NCI-H1092 (cell line): ENCODE measurements at places on chromosomes 7 and 10.

DNA sequence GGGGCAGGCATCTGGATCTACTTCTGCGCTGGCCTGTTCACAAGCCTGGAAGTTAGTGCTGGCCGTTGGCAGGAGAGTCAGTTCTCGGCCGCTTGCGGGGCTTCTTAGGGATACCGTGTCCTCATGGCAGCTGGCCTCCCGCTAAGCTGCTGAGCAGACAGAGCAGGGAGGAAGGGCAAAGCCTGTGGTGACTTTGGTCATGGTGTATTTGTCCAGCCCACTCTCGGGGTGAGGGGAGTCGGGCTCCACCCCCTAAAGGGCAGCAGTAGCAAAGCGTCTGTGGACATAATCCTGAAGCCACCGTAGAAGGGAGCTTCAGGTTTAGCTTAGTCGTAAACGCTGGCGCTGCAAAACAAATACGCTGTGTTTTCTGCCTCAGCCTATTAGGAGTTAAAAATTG lies 12.2 kb downstream of the UBE3C start:
- DNase-seq = no peak

DNA sequence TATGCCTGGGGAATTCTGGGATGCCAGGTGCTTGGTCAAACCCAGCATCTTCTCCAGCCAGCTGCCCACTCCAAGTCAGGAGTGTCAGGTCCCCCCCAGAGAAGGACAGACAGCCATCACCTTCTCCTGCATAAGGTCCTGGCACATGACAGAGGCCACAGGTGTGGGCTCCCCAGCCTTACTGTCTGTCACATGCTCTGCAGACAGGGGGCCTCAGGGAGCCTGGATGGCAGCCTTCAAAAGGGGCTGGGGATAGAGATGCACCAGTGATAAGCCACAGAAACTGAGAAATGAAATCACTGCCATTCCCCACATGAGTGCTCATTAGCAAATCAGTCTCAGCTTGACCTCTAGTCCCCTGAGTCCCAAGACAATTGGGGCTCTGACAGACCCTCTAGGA lies 72.9 kb downstream of the PLXNA4 start:
- DNase-seq = no peak

- DNase-seq = no peak
Observed at GRCh38 chr10:100734295-100735086, 10.9 kb upstream of the PAX2 start.

GRCh38 chr10:113692271-113692670 lies 12.6 kb downstream of the CASP7 start:
- DNase-seq = no peak

DNA sequence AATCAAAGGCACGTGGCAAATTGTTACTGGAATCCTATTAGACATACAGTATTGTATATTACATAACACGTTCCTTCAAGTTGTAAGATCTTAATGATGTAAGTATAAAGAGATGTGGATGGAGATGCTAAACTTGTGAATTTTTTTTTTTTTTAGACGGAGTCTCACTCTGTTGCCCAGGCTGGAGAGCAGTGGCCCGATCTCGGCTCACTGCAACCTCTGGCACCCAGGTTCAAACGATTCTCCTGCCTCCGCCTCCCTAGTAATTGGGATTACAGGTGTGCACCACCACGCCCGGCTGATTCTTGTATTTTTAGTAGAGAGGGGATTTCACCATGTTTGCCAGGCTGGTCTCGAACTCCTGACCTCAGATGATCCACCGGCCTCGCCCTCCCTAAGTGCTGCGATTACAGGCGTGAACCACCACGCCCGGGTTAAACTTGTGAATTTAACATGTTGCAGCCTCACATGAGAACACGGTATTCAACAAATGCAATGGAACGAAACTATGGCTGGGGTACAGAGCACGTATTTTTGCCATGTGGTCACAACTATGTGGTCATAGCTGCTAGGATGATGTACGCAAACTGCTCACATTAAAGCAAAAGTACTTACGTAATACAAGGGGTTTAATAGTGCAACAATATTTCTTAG lies 818 bp upstream of the SUPV3L1 start:
- peak; percentile 13 for DNase-seq

DNA sequence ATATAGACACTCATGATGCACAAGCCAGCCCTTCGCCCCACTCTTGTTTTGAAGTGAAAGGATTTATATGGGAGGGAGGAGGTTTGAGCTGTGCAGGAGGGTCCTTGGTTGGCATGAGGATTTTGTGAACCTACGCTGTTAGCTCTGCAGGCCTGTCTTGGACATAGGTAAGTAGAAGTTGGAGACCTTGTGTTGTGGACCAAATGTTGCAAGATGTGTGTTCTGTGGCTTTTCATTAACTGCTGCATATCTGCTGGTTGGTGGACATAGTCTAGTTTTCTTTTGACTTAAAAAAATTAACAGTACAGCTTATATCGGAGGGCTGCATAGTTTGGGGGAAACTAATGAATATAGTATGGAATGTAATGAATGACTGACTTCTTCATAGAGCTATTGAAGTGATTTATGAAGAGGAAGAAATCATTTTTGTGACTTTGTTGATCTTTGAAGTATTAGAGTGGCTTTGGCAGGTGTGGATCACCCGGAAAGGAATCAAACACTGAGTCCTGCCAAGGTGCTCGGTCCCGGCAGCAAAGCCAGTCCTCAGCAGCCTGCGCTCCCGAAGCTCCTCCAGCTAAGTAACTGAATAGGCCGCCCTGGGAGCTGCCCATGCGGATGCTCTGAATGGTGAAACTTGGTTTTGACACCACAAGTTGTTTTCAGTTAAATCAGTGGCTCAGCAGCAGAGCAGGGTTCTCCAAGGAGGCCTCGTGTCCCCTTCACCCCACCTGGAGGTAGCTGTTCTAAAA lies 3.2 kb downstream of the MGMT start:
- DNase-seq = no peak

DNA sequence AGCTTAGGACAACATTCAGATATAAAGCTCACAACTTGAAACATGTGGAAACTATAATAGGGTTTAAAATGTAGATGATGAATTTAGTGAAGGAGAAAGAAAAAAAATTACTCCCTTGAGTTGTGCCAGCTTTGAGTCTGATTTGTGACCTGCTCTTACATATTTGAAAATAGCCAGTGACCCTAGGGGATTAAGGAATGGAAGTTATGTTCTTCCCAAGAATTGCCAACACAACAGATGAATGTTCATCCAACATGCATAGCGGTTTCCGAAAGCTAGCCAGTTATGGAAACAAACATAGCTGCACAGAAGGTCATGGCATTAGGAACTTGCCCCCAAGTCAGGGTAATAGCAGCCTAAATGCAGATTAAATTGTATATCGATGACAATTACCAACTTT lies 10.8 kb downstream of the TMEM196 start:
- DNase-seq = no peak

- no peak for DNase-seq
Observed at GRCh38 chr7:47605816-47606575, 24.1 kb upstream of the TNS3 start.

- DNase-seq = no peak
Observed at GRCh38 chr10:944034-944831, 12.7 kb upstream of the LARP4B start.

GRCh38 chr7:20708896-20709295 lies 77.8 kb downstream of the SP8 start:
- no peak for DNase-seq

- DNase-seq = peak; percentile 14
Observed at GRCh38 chr7:830069-830468, 2.2 kb upstream of the SUN1 start.

GRCh38 chr10:62437696-62438095 lies 63.5 kb downstream of the ZNF365 start:
- DNase-seq = peak; percentile 0

DNA sequence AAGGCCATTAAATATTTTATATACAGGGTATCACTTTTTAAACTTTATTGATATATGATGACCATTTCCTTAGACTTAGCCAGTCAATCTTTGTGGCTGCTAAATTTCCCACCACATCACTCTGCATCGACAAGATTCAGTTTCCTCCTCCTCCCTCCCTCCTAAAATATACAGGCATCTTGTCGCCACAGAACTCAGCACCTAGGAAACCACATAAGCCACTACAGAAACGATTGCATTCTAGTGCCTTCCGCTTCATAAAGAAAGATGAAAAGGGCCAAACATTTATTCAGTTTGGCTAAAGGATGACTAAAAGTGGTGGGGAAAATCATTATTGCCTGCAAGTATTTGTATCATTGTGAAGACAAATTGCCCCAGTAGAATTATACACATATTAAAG lies 30.7 kb downstream of the ERCC6 start:
- DNase-seq = no peak
